Endodermal cell (in vitro differentiated cells): ENCODE measurements at places on chromosomes 12 and 14.

- H3K36me3 ChIP-seq, result peaks cover 36% of the 10 kb centered on the region
- no peaks in the 10 kb centered on the region for H3K4me1 ChIP-seq
- H3K27me3 ChIP-seq, result no peaks in the 10 kb centered on the region
- no peak overlapping the region for H3K27ac ChIP-seq
- no peak overlapping the region for H3K4me3 ChIP-seq
Observed at GRCh38 chr14:96304956-96305355, 48.9 kb downstream of the BDKRB1 start.

- peak; percentile 87 for DNase-seq
- H3K36me3 ChIP-seq, result no peaks in the 10 kb centered on the region
- H3K4me3 ChIP-seq, result peak overlapping the region; percentile 77
- peaks cover 98% of the 10 kb centered on the region for H3K27me3 ChIP-seq
- peaks cover 3% of the 10 kb centered on the region for H3K4me1 ChIP-seq
Observed at GRCh38 chr14:88323523-88324199, 592 bp upstream of the KCNK10 start.

DNA sequence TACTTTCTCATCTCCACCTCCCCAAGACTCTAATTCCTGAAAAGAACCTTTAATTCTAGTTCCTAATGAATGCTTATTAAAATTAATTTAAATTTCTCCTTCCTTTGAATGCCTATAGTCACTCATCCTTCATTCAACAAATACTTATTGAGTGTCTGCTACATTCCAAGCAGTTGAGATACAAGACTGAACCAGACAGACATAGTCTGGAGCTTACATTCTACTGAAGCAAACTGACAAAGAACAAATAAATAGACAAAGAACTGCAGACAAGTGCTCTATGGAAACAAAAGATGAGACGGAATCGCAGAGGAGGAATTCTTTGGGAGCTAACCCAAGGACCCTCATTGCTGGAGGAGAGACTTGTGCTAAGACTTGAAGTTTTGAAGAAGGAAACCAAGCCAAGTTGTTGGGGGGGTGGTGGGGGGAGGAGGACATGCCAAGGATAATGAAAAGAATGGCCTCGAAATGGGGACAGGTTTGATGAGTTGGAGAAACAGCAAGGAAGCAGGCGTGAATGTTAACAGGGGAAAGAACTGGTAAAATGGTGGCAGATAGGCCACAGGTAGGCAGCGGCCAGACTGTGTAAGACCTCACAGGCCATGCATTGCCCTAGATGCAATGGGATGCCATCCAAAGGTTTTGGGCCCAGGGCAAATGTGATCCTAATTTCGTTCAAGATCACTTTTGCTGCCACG lies 9.7 kb upstream of the TDG start:
- DNase-seq, result peak; percentile 70
- H3K4me1 ChIP-seq, result no peaks in the 10 kb centered on the region
- peak overlapping the region; percentile 95 for H3K27ac ChIP-seq
- H3K36me3 ChIP-seq, result peaks cover 40% of the 10 kb centered on the region
- no peaks in the 10 kb centered on the region for H3K27me3 ChIP-seq

DNA sequence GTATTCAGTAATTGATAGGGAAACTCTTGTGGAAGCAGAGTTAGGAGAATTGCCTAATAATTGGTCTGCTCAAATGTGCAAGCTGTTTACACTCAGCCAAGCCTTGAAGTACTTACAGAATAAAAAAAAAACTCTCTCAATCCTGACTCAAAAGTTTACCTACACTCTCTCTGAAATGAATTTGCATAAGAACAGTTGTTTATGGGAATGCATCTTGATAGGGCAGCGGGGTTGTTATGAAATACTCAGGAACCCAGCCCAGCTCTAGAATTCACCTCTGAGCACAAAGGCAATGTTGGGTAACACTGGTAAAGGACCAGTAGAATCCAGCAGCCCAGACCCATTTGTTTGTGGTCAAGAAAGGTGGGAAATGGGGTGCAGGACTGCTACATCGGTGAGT lies 267.0 kb downstream of the CPNE8 start:
- H3K36me3 ChIP-seq, result no peaks in the 10 kb centered on the region
- no peak for DNase-seq
- no peak overlapping the region for H3K27ac ChIP-seq

DNA sequence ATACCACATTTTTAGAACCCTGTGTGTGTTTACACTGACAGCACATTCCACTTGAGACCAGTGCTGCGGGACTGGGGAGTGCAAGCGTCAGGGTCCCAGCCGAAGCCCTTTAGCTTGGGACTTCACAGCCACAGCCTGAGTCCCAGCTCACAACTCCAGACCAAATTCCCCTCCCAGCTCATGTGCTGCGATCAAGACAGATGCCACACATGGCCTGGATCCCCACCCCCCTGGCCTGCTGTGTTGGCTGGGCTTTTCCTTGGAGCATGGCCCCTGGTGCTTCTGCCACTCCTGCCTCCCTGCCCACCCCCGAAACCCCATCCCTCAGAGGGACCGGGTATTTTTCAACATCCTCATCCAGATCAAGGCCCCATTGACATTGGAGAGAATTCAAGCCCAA lies 63.7 kb downstream of the WDR20 start:
- H3K4me1 ChIP-seq, result no peaks in the 10 kb centered on the region
- DNase-seq, result no peak
- H3K27me3 ChIP-seq, result no peaks in the 10 kb centered on the region
- H3K36me3 ChIP-seq, result peaks cover 46% of the 10 kb centered on the region
- no peak overlapping the region for H3K4me3 ChIP-seq
- no peak overlapping the region for H3K27ac ChIP-seq

GRCh38 chr12:109959411-109960093 lies 36.6 kb downstream of the GIT2 start:
- H3K27ac ChIP-seq, result no peak overlapping the region
- H3K4me3 ChIP-seq, result no peak overlapping the region
- no peaks in the 10 kb centered on the region for H3K4me1 ChIP-seq
- DNase-seq, result no peak
- peaks cover 67% of the 10 kb centered on the region for H3K36me3 ChIP-seq

GRCh38 chr14:54450535-54450934 lies 9.4 kb upstream of the CNIH1 start:
- H3K36me3 ChIP-seq, result no peaks in the 10 kb centered on the region
- no peak for DNase-seq
- H3K27me3 ChIP-seq, result no peaks in the 10 kb centered on the region
- no peak overlapping the region for H3K27ac ChIP-seq

- no peak overlapping the region for H3K4me3 ChIP-seq
- H3K27me3 ChIP-seq, result peaks cover 14% of the 10 kb centered on the region
- H3K4me1 ChIP-seq, result peaks cover 9% of the 10 kb centered on the region
- peak; percentile 32 for DNase-seq
Observed at GRCh38 chr12:13386323-13387039, 190.0 kb downstream of the EMP1 start.

DNA sequence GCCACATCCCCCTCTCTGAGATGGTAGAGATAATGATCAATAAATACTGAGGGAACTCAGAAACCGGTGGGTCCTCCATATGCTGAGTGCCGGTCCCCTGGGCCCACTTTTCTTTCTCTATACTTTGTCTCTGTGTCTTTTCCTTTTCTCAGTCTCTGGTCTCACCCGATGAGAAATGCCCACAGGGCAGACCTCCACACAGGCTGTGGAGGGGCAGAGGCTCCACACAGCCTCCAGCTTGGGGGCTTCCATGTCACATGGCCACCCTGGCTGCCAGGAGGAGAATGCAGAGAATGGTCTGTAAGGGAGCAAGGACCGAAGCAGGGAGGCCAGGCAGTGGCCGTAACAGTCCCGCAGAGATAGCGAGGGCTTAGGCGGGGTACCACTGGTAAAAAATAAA lies 105.9 kb downstream of the NTF3 start:
- H3K27me3 ChIP-seq, result no peaks in the 10 kb centered on the region
- H3K4me3 ChIP-seq, result no peak overlapping the region
- no peaks in the 10 kb centered on the region for H3K36me3 ChIP-seq

- no peaks in the 10 kb centered on the region for H3K27me3 ChIP-seq
- peaks cover 4% of the 10 kb centered on the region for H3K4me1 ChIP-seq
- no peaks in the 10 kb centered on the region for H3K36me3 ChIP-seq
- DNase-seq, result no peak
- no peak overlapping the region for H3K4me3 ChIP-seq
- H3K27ac ChIP-seq, result no peak overlapping the region
Observed at GRCh38 chr14:101400830-101401229, 160.5 kb upstream of the DIO3 start.

DNA sequence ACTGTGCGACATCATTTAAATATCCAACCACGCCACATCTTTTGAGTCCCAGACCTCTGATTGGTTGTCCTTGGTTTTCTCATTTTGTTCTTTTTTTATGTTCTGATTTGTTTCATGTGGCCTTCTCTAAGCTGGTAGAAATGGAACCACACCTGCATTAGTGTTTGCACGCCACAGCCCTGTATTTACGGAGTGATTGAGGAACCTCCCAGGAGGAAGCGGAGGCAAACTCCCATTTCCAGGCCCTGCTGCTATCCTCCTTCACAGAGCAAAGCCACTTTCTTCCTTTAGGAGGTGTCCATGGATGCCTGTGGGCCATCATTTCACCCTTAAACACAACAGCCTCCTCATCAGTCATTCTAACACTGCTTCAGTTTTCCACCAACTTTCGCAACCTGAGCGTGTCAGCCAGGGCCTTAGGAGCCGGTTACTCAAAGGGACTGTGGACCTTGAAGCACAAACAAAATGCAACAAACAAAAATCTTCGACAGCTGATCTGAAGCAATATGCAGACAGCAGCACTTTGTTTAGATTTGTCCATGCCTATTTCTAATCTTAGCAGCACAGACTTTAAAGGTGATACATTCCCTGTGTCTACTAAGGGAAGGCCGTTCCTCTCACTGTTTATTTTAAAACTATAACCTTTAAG lies 1258.1 kb upstream of the TMEM132C start:
- no peak for DNase-seq
- no peak overlapping the region for H3K4me3 ChIP-seq
- H3K36me3 ChIP-seq, result no peaks in the 10 kb centered on the region
- H3K4me1 ChIP-seq, result no peaks in the 10 kb centered on the region
- H3K27me3 ChIP-seq, result no peaks in the 10 kb centered on the region

- H3K27me3 ChIP-seq, result no peaks in the 10 kb centered on the region
- peaks cover 8% of the 10 kb centered on the region for H3K4me1 ChIP-seq
- DNase-seq, result no peak
Observed at GRCh38 chr14:25006961-25007795, 42.8 kb downstream of the STXBP6 start.

DNA sequence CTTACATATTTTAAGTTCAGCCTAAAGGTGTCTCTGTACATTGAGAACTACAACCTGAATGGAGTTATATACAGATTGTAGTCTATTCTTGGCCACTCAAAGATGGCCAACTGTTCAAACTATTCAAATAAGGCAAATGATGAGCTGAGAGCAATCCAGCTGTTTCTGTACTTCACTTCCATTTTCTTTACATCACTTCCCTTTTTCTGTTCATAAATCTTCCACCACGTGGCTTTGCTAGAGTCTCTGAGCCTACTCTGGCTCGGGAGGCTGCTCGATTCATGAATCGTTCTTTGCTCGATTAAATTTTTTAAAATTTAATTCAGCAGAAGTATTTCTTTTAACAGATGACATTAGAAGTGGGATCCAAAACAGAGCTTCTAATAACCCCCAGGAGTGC lies 879.7 kb downstream of the GALC start:
- H3K4me3 ChIP-seq, result no peak overlapping the region
- H3K27me3 ChIP-seq, result no peaks in the 10 kb centered on the region
- H3K4me1 ChIP-seq, result no peaks in the 10 kb centered on the region
- H3K36me3 ChIP-seq, result no peaks in the 10 kb centered on the region
- H3K27ac ChIP-seq, result no peak overlapping the region

DNA sequence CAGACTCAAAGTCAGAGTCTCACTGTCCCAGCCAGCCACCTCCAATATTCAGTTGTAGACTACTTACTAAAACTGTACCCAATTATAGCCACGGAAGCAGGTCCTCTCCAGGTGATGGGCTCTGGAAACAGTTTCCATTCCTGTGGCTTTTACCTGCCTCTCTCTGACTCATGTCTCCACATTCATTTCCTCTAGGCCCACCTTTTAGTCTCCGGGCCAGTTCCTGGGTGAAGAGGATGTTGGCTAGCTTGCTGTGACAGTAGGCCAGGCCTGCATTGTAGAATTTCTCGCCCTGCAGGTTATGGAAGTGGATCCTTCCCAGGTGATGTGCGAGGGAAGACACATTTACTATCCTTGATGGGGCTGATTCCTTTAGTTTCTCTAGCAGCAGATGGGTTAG lies 5.6 kb downstream of the RDH11 start:
- peaks cover 76% of the 10 kb centered on the region for H3K36me3 ChIP-seq
- no peak overlapping the region for H3K4me3 ChIP-seq
- peaks cover 3% of the 10 kb centered on the region for H3K4me1 ChIP-seq
- H3K27me3 ChIP-seq, result no peaks in the 10 kb centered on the region
- no peak overlapping the region for H3K27ac ChIP-seq

DNA sequence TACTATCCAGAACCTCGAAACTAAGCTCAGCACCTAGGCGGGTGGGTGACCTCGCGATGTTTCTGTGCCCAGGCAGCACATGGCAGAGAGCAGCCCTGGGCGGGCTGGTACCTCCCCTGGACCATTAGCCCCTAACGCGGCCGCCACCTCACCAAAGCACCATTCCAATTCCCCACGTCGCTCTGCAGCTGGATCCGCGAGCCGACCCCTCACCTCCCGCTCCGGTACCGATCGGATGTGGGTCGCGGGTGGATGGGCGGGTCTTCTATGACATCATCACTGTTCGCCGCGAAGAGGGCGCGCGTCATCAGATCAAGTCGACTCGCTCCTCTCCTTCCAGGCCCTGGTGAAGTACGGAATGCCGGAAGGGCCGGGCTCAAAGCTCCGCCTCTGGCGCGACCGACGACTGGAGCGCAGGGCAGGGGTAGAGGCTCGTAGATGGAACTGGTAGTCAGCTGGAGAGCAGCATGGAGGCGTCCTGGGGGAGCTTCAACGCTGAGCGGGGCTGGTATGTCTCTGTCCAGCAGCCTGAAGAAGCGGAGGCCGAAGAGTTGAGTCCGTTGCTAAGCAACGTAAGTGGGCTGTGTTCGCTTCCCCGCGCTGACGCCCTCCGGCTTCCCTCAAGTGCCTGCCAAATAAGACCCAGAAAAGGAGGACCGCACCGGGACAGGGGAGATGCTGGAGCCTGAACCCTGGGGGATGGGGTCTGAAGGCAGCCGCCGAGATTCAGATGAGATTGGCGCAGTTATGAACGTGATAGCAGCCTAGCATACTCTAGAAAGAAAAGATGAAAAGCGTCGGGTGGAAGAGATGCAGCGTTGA lies at the start of the genes SLC38A6 and TRMT5:
SLC38A6 (plus strand) TSS at position 435 of the 822 bp plus-strand sequence; CDS start at position 468, 33 bp downstream.
TRMT5 (minus strand) TSS at position 269 of the 822 bp plus-strand sequence; CDS start at position 163, 106 bp downstream.
- H3K4me1 ChIP-seq, result no peaks in the 10 kb centered on the region
- peak within 1 kb of the TSS; percentile 99 for H3K4me3 ChIP-seq
- DNase-seq, result peak; percentile 98
- peak within 1 kb of the TSS; percentile 74 for H3K27ac ChIP-seq
- H3K27me3 ChIP-seq, result no peaks in the 10 kb centered on the region

DNA sequence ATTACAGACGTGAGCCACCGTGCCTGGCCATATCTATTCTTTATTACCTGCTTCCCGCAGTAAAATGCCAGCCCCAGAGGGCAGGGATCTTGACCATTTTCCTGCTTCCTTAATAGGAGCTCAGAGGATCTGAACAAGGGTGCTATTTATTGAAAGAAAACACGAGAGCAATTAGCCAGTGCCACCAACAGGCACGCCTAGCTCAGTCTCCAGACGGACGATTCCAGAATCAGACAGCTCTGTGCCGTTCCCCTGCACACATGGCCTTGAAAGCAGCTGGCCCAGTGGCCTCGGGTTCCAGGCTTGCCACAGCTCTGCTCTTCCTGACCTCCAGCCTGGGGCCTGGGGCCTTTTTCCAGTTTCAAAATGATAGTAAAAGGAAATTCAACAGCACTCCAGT lies 135.2 kb upstream of the RFLNA start:
- peak overlapping the region; percentile 17 for H3K27ac ChIP-seq
- DNase-seq, result no peak
- no peaks in the 10 kb centered on the region for H3K27me3 ChIP-seq
- H3K4me1 ChIP-seq, result no peaks in the 10 kb centered on the region
- no peak overlapping the region for H3K4me3 ChIP-seq
- no peaks in the 10 kb centered on the region for H3K36me3 ChIP-seq

GRCh38 chr14:63782683-63783389 lies 55.0 kb upstream of the SGPP1 start:
- H3K36me3 ChIP-seq, result no peaks in the 10 kb centered on the region
- no peaks in the 10 kb centered on the region for H3K27me3 ChIP-seq
- H3K4me3 ChIP-seq, result no peak overlapping the region
